Stimulated activated CD8-positive, alpha-beta memory T cell treated with anti-CD3 and anti-CD28 coated beads, Interleukin-4, amount 100 ng/mL, for 4 hours (primary cell): ENCODE measurements at places on chromosomes 2 and 18.

- DNase-seq: no peak
Measured at GRCh38 chr18:72908181-72908580, 40.4 kb upstream of the NETO1 start.

DNA sequence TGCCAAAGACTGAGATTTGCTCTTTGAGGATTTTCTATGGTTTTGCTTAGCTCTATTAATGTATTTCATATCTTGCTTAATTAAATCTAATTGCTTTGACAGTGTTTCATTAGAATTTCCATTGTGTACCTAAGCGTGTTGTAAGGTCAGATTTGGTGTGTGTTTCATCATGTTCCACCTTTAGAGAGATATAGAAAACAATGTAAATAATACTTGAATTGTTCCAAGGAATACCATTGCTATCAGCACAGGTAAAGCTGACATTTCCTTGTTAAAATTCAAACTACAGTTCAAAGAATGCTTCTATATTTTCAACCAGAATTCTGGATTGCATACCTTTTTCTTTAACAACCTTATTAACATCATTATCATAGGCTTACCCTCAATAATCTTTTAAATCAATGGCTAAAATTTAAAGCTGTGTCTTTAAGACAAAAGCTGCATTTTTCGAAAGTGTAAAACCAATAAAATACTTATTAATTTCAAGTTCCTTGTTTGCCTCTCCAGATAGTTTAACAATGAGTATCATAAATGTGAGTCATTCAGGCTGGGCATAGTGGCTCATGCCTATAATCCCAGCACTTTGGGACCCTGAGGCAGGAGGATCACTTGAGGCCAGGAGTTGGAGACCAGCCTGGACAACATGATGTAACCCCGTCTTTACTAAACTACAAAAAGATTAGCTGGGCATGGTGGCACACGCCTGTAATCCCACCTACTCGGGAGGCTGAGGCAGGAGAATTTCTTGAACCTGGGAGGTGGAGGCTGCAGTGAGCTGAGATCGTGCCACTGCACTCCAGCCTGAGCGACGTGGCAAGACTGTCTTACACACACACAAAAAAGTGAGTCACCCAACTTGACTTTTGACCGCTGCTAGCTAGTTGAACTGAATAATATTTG is 188.0 kb upstream of the PKDCC start:
- DNase-seq: no peak

- DNase-seq: no peak
Measured at GRCh38 chr2:183195998-183196409, 71.8 kb downstream of the NUP35 start.

DNA sequence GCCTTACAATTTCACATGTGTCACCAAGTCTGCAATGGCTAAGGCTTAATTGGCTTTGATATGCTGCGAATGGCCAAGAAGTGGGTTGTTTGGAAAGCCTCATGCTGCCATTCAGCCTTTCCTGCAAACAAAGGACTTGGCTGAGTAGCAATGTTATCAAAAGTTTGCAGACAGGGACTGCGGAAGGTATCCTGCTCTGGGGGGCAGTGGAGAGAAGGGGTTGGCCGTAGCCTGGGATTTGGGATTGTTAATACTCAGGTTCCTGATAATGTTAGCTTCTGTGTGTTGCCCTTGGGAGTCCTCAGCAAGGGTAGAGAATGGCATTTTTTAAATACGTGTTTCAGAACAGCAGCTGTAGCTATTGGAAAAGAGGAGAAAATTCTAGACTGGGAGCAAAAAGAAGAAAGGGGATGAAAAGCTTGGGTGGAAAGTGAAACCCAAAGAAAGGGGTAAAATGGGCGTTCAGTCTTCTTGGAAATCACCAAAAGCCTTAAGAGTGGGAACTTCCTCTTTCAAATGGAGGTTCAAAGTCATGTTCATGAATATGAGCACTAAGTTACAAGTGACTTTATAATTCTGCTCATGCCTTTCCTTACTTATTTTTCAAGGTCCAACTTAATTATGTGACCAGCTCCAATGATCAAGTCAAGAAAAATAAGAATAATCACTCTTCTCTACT is 325.1 kb downstream of the RNF144A start:
- DNase-seq: no peak

- no peak for DNase-seq
Measured at GRCh38 chr2:160271171-160272086, 71.4 kb upstream of the ITGB6 start.

GRCh38 chr2:150732064-150732463 is 244.6 kb upstream of the RND3 start:
- no peak for DNase-seq

DNA sequence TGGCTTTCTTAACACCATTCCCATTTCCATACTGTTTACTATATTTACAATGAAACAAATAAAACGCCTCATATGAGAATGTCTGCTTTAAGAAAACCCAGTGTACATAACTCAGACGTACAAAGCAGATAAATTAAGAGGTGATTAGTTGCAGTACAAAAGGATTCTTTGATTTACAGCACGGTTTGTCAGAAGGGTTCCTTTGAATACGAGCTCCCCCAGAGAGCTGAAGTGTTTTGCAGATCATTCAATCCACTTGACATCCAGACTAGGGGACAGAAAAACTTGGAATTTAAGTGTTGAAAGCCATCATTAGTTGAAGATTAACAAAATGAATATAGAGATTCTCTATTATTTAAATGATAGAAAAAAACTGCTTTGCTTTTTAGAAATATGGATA is 72.5 kb downstream of the RAPGEF4 start:
- no peak for DNase-seq

GRCh38 chr2:237199577-237199976 is 113.9 kb downstream of the COPS8 start:
- DNase-seq: no peak

DNA sequence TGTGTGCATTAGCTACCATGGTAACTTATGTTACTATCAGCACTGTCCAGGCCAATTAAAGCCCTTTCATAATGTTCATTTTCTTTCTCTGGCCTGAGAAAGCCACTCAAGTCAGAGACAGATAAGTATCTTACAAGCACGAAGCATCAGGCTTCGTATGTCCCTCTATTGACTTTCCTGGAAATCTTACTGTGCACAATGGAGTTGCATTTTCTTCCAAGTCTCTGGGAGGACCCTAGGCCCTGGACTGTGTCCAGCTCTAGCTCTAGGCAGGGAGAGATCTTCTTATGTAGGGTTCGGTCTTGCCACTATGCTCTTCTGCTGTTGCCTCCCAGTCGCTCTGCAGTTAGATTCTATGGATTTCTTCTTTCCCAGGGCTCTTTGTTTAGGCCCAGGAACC is 40.0 kb upstream of the ITGA6 start:
- DNase-seq: no peak

- no peak for DNase-seq
Measured at GRCh38 chr2:9110346-9110884, 96.2 kb upstream of the ASAP2 start.

DNA sequence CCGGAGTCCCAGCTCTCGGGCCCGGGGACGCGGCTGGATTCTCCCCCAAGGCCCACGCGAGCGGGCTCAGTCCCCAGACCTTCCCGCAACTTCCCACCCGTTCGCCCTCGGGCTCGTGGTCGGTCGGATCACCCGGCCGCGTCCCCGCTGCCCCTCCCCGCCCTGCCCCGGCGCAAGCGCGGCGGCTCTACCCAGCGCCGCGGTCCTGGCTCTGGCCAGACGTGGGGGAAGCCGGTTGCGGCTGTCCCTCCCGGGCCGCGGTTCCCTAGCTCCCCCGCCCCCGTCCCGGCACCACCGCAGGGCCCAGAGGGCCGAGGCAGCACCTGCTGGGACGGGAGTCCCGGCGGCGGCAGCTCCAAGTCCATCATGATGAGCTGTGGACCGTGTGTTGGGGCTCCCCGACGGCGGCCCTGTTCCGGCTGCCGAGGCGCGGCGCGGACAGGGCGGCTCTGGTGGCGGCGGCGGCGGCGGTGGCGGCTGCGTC is 276 bp downstream of the NFE2L2 start:
- no peak for DNase-seq

DNA sequence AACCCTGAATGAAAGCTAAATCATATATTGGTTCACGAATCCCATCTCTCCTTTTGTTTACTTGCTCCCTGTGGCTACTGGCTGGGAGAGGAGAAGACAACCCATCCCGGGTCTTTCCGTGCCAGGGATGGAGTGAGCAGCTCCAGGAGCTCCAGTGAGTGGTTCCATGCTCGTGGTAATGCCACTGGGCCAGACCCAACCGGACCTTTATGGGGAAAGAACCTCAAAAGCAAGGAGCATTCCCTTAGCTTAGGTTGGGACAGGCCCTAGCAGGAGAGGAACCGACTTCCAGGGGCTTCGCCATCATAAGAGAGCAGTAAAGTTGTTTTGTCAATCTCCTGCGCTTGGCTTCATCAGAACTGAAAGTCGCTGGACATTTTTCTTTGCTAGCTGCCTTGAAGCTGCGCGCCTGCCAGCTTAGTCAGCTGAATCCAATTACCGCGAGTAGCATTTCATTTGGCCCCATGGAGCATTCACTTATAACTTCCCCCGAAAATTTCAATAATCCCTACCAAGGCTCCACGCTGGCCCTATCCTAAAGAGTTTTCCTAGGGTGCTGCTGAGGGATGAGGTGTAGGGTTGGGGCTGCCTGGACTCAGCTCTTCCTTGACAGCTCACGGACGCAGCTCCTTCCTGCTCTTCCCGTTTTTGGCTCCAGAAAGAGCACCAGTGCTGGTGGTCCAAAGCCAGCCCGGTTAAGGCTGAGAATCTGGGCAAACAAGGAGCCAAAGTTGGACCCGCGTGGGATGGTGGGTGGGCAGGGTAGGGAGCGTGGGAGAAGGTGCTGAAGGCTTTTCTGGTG is 4.9 kb downstream of the HOXD3 start:
- no peak for DNase-seq

- DNase-seq: no peak
Measured at GRCh38 chr18:8174771-8175170, 434.5 kb upstream of the RAB12 start.

DNA sequence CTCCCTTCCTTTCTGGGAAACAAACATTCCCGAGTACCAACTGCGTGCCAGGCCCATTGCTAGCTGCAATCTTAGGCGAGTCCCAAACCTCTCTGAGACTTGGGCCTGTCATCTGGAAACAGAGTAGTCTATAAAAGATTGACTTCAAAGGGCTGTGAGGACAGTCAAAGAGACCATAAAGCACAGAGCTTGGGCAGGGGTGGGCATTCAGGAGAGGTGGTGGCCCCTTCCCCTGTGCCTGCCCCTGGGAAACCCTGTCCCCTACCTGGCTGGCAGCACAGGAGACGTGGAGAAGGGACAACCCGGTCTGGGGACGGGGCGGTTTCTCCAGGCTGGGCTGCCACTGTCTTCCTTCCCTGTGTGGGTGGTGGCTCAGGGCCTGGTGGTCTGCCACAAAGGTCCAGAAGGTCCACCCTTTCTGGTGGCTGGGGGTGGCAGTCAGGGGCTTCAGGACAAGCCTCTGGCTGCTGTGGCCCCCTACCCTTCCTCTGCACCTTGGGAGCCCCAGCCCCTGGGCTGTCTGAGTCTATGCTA is 33.9 kb upstream of the FOSL2 start:
- no peak for DNase-seq

- no peak for DNase-seq
Measured at GRCh38 chr18:61400716-61401115, 67.5 kb downstream of the CDH20 start.

DNA sequence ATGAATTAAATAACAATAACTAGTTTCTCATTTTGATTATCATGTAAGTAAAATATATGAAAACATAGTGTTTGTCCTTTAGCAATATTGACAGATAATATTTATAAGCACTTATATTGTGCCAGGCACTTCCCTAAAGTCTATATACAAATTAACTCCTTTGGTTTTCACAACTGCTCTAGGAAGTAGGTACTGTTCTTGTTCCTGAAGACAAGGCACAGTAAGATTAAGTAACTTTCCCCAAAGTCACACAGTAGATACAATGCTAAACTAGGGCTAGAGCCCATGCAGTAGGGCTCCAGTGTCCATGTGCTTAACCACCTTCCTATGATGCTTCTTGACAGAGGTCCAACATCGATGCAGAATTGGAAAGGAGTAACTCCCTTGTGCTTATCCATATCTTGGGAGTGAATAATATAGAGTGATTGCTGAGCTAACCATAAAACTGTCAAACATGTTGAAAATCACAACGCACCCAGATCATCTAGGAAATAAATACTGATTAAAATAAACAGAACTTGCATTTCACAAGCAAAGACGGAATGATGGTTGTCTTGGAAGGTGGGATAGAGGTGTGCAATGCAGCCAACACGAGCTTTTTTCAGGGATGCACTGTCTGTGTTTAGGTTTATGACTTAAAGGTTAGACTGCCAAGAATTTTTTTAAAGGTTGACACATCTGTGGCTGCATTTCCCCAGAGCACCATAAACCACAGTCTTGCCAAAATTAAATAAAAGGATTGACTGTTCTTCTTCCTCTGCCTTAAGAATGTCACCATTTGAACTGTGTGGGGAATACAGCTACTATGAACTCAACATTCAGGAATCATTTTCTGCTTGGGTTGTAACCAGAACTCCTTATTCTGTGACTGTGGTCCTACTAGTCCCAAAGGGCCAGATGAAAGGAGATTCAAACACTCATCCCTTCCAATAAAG is 80.8 kb downstream of the ANKRD44 start:
- DNase-seq: no peak
